ENCODE measurements at places on chromosomes 5 and 9.

GRCh38 chr5:6578676-6579343 lies 54.0 kb downstream of the NSUN2 start:
- no peak for DNase-seq

- no peak for DNase-seq
Measured at GRCh38 chr5:113153512-113154097, 177.0 kb downstream of the DCP2 start.

DNA sequence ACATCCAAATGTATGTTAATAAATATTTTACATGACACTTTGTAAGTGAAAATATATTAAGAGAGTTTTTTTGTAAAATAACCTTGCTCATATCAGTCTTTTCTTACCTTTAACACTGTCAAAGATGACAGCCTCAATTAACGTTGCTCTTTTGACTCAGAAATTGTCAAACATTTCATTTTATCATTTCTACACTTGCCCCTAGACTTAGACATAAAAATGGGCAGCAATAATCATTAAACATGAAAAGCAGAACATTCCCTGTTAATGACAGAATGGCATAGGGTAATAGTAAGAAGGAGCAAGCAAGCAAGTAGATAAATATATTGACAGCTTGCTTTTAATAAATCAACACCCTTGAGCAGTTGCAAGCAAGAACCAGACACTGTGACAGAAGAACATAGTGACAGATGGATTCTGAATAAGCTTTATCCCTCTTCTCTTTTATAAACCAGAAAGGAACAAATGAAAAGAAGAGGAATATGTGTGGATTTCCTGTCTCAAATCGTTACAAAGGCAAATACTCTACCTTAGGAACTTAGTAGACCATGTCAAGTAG lies 796.0 kb upstream of the CHD1 start:
- DNase-seq: no peak

- DNase-seq: no peak
Measured at GRCh38 chr5:87113861-87114260, 153.8 kb upstream of the RASA1 start.

DNA sequence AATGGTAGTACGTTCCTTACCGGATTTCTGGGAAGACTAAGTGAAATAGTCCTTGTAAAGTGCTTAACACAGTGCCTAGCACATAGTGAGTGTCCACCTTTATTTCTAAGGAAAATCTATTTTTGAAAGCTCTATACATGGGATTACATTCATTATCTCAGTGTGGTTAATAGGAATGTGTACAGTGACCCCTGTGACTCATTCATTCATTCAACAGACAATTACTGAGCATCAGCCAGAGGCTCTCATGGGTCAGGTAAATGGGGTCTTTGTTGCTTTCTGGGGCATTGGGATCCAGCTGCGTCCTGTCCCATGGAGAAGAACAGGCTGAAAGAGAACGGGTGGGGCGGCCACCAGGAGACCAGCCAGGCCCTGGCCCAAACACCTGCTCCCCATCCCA lies 226.2 kb upstream of the TBC1D2 start:
- no peak for DNase-seq

DNA sequence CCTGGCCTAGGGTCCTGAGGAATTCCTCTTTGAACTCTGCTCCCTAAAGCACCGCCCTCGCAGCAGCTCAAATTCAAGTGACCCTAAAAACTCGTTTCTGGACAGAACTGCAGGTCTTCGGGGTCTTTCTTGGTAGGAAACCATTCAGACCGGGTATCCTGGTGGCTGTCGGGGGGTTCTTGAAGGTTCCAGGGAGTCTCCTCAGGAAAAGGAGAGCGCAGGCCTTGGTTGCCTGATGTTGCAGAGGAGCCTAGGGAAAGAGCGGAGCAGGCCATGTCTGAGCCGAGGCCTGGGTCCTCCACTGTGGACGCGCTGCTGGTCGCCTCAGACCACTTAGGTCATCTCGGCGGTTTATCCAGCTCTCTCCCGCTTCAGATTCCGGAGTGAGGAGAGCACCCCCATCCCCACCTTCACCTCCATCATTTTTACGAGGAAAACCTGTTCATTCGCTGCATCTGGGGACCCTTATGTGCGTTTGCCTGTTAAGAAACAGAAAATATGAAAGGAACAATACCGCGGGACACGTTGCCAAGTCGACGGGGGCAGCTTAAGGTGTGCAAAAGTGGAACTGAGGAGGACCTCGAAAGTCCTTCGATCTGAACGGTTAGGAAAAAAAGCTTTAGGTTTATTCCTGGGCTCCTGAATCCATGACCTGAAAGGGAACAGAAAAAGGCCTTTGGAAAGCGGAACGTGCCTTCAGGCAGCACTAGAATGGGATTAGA lies 299.4 kb downstream of the PARP8 start:
- DNase-seq: no peak

DNA sequence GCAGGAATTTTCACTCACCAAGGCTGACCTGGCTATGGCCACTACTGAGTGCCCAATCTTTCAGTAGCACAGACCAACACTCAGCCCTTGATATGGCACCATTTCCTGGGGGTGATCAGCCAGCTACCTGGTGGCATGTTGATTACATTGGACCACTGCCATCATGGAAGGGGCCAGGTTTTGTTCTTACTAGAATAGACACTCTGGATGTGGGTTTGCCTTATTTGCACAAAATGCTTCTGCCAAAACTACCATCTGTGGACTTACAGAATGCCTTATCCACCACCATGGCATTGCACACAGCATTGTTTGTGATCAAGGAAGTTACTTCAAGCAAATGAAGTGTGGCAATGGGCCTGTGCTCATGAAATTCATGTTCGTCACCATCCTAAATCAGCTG lies 69.7 kb upstream of the SH3GL2 start:
- DNase-seq: no peak

GRCh38 chr5:95963650-95964410 lies 2.2 kb upstream of the ELL2 start:
- no peak for DNase-seq

- DNase-seq: no peak
Measured at GRCh38 chr9:134474055-134474370, 147.8 kb downstream of the RXRA start.

GRCh38 chr5:114311968-114312367 lies 49.9 kb upstream of the KCNN2 start:
- DNase-seq: no peak

DNA sequence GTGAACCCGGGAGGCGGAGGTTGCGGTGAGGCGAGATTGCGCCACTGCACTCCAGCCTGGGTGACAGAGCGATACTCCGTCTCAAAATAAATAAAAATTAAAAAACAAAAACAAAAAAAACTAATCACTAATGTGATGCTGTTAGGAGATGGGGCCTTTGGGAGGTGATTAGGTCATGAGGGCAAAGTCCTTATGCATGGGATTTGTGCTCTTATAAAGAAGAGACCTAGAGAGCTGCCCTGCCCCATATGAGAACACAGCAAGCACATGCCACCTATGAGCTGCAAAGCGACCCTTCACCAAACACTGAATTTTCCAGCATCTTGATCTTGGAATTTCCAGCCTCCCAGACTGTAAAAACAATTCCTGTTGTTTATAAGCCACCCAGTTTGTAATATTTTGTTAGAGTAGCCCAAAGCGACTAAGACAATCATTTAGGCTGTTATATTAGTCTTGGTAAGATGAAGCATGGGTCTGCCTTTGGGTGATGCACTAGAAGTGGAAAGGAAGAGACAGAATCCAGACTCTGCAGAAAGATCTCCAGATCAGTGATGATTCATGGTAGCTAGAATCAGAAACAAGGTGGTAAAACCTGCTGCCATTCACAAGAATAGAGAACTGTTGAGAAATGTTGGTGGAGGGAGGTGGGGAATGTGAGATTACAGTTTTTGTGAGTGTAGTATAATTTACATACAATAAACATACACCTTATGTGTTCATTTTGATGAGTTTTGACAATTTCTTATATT lies 26.2 kb downstream of the GPR21 start:
- DNase-seq: no peak

- no peak for DNase-seq
Measured at GRCh38 chr5:82405161-82405560, 127.0 kb upstream of the RPS23 start.

GRCh38 chr5:160497878-160498277 lies 76.2 kb downstream of the PTTG1 start:
- DNase-seq: no peak

DNA sequence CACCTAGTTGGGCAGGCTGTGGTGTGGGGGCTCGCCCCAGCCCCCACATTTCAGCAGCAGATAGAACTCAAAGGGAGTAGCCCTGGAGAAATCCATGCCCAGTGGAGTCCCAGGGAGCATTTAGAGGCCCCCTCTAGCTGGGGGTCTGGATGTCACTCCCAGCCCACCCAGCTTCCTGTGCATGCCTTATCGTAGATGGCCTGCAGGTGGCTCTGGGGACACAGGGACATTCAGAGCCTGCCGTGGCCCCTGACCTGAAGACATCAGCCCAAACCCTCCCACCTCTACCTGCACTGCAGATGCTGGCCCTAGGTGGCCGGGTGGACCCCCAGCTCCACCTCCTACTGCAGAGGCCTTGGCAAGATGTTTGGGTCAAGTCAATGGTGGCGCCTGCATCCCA lies 49.0 kb upstream of the LMX1B start:
- DNase-seq: no peak

DNA sequence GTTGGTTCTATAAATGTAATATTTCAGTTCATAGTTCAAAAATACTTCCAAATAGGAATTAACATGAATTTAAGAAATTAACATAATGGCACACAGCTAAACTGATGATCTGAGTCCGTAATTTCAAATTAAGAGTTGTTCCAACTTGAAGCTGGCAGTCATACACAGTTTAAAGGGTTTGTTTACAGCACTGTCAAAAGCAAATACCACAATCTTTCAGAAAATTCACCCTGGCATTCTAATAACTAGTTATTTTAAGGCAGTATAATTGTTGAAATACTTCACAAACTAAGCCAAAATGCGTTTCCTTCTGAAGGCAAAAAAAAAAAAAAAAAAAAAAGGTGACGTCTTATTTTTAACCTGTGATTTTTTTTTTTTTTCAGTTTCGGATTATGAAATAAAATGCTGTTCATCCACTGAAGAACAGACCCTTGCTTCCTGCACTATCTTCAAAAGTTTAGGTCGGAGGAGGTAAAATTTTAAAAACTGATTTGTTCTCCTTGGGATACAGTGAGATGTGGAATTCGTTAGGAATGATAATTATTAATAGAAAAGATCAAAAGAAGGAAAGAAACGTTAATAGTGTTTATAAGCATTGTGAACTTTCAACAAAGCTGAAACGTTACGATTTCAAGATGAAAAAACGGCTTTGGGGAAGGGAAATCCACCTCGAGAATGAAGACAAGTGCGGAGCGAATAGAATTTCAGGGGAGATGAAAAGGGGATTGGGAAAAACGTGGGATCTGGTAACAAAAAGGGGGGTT lies 850 bp downstream of the IL6ST start:
- no peak for DNase-seq

DNA sequence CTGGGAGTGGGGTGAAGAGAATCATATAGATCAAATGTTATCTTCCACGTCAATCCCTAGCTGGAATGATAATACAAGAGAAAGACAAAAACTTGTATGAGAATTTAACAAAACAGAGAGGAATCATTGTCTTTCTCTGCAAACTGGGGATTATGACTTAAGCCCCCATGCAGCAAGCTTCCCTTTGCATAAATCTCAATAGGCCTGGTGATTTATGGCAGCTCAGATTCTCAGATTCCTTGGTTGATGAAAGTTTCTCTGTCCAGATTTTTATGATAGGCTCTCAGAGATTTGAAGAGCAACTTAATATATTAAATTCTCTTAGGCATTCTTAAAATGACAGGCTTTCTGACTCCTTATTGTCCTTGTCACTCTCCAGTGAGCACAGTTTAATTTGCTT lies 56.0 kb downstream of the RASGRF2 start:
- no peak for DNase-seq

GRCh38 chr5:82526540-82526939 lies 248.4 kb upstream of the RPS23 start:
- no peak for DNase-seq

- no peak for DNase-seq
Measured at GRCh38 chr5:160269017-160269416, 39.7 kb downstream of the FABP6 start.

- DNase-seq: no peak
Measured at GRCh38 chr5:96931605-96932004, 4.3 kb upstream of the LNPEP start.

GRCh38 chr9:109082091-109082620 lies 37.6 kb downstream of the TMEM245 start:
- DNase-seq: no peak

GRCh38 chr9:130660683-130661450 lies 3.5 kb upstream of the PRDM12 start:
- no peak for DNase-seq

DNA sequence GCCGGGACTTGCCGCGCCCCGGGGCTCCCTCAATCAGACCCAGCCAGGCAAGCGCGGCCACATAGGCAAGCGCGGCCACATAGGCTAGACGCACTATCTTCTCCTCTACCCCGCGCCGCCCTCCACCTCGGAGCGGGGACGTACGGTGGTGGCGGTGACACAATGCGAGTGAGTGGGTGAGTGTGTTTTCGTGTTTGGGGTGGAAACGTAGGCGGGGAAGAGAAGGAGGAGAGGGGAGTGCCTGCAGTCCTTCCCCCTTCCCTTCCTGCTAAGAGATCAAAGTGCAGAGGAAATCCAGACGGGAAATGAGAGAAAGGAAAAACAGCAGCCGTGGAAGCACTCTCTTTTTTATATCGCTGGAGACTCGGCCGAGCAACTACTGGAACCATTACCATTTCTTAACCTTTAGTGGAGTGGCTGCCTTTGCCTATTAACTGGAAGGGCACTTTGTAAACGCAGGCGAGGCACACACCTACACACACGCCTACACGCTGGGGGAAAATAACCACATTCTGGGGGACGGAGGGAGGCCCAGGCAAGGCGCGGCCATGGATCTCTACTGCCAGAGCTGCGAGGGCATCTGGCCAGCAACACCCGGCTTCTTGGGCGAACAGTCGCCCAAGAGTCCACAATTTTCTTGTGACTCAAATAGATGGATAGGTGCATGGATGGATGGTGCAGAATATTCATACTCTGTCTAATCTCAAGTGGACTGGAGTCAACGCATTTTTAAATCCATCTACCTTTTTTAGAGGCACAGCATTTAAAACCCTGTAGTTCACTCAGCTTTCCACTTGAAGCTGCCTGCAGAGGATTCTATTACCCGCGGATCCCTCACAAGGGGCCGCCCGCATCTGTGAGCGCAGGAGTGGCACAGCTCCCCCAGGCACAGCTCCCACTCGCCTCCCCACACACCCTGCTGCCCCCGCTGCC lies 2.1 kb downstream of the EDIL3 start:
- no peak for DNase-seq

All from keratinocyte (primary cell).